ENCODE measurements at places on chromosomes 1 and 21.

DNA sequence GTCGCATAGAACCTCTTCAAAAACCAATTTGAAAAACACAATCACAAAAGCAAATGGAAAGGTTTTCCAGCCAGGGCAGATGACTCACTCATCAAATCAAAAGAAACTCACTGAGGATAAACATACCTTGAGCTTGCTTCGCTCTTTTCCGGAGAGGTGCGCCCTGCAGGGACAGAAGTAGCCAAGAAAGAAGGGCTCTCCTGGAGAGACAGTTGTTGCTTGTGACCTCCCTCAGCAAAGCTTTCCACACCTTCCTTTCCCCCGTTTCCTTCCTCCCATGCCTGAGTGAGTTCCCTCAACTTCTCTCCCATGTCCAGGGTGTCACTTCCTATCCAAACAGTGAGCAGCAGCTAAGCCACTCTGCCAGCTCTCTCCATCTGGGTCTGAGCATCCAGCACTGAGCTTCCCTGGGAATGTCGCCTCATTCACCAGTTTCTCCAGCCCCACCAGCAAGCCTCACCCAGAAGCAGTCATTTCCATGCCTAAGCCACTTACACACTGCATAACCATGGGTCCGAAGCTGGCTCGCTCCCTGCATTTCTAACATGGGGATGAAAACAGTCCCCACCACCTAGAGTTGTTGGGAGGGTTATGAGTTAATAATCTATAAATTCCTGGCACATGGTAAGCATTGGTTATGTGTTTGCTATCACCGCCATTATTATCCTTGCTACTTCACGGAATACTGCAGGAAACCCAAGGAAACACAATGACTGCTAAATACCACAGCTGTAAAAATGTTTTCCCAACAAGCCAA is 75.0 kb downstream of the PTPN14 start:
- no peak for DNase-seq

DNA sequence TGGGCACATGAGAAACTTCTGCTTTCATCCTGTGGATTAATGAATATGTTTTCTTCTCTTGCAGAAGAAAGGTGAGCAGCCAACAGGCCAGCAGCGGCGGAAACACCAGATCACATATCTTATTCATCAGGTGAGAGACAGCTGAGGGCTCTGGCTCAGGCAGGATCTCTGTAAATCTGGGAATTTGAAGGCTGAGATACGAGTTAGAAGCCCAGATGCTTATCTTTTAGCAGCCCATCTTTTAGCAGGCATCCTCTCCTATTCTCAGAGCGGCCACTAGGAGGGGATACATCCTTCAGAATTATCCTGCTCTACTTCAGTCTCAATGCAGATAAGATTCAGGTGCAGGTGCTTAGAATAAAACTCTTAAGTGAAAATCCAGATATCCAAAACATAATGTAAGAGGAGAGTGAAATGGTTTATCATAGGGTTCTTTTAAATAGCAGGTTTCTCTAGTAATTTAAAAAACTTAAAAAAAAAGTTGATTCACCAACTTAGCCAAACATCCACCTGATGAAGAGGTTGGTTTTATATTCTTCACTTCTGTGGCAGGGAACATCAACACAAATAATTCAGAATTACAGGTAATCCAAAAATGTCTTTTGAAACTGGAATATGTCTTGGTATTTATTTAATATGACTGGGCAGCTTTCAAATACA is 19.3 kb downstream of the SH2D2A start:
- no peak for DNase-seq

DNA sequence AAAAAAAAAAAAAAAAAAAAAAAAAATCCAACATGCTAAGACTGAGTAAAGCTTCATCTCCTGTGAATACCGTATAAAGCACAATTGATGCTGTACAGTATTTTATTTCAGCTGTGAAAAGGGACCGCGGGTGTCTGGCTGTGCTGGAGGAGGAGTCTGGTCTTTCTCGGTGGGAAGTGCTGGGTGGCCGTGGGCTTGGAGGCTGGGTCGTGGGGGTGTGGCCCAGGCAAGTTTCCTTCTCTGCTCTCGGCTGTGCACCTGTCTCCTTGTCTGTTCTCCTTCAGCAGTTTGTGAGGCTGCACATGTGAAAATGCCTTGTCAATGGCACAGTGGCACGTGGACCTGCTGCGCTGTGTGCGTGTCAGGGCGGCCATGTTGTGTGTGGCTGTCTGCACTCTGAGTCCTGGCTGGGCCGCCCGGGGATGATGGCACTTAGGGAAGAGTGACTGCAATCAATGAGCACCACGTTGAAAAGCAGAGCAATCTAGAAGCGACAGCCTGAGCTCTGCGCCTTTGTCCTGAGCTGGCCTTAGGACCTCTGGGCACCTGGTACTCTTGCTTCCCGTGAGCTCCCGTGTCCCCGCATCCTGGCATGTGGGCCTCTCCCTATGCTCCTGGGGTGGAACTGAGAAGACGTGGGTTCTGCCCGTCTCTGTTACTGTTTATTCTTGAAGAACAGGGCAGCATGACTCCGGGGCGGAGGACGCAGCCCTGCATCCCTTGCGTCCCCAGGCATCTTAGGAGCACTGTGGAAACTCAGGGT is 14.5 kb downstream of the AGPAT3 start:
- no peak for DNase-seq

DNA sequence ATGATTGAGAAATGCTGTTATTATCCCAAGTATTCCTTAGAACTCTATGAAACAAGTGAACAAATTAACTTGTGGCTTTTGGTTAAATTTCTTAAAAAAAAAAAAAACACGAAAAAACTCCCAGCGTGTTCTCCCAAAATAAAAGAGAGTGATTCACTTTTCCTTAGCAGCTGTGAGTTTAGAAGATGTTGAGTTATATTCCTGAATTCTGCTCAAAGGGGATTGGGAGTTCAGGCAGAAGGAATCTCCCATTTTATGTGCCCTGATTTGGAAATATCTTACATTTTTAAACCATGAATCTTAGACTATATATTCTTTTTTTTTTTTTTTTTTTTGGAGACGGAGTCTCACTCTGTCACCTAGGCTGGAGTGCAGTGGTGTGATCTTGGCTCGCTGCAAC is 34.3 kb downstream of the SMG7 start:
- DNase-seq, result no peak

- DNase-seq, result no peak
Measured at GRCh38 chr1:214463596-214463995, 87.8 kb downstream of the PTPN14 start.

GRCh38 chr1:146019231-146020057 is 2.1 kb downstream of the HJV start:
- no peak for DNase-seq

Measured in stimulated activated CD8-positive, alpha-beta memory T cell treated with anti-CD3 and anti-CD28 coated beads, Interleukin-15, amount 100 ng/mL, for 4 hours (primary cell).